ENCODE measurements at places on chromosomes 12 and 14.

GRCh38 chr12:103930787-103931735 is 851 bp downstream of the HSP90B1 start:
- DNase-seq: peak; percentile 83

DNA sequence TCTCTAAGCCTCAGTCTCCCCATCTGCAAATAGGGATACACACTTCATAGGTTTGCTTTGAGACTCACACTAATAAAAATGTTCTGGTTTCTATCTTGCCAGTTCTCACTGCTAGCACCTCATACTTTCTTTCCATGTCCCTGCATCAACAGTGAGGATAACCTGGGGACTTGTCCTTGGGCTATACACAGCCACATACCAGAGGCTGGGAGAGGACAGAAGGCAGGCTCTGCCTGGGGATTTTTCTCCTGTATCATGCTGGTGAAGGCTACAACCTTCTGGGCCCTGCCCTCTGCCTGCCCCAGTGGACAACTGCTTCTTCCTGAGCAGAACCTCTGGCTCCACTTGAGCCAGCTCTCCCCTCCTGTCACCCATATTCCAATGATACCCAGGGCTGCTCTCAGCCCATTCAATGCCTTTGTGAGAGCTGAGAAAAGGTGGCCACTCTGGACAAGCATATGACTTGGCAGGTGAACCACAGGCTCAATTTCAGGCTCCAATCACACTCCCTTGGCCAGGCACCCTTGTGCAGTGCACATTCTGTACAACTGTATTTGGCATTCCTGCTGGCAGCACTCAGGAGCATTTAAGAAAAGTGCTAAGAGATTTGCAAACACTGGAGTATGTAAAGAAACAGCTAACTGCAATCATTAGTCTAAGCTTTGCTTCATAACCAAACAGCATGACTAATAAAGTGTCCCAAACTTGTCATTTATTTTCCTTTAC is 135.8 kb upstream of the VRK1 start:
- DNase-seq: no peak

GRCh38 chr14:49516286-49516685 is 69.9 kb downstream of the RPS29 start:
- no peak for DNase-seq

DNA sequence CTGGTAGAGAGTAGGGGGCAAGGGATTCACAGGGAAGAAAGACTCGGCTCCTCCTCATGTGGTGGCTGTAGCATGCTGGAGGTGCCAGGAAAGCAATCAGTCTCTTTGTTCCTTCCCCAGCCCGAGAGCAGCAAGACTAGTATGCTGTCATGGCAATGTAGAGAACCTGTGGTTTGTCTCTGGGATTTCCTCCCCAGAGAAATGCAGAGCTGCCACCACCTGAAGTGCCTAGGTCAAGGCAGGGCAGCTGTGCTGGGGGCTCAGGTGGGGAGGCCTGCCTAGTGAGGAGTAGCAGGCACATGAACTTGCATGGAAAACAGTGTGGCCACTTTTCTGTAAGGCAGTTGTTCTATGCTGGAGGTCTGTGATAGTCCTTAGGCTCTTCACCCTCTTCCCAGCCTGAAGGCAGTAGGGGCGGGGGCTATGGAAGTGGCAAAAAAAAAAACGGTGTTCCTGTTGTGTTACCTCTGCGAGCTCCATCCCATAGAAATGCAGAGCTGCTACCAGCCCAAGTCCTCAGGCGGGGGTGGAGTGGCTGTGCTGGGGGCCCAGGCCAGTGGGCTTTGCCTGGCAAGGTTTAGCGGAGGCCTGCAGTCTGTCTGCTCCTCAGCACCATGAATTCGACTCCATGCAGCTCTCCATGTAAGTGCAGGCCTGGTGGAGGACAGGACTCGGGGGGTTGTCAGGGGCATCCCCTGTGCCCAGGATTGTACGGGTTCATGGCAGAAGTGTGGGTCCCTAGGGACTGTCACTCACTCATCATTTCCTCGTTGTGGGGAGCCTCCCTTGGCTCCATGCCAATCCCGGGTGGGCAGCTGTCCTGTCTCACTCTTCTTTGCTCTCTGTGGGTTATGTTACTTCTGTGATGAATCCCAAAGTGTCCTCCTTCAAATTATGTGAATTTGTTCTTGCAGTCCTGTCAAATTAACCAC is 4.1 kb upstream of the CLEC4D start:
- no peak for DNase-seq

- DNase-seq: no peak
Observed at GRCh38 chr14:97760050-97760449, 962.9 kb downstream of the VRK1 start.

DNA sequence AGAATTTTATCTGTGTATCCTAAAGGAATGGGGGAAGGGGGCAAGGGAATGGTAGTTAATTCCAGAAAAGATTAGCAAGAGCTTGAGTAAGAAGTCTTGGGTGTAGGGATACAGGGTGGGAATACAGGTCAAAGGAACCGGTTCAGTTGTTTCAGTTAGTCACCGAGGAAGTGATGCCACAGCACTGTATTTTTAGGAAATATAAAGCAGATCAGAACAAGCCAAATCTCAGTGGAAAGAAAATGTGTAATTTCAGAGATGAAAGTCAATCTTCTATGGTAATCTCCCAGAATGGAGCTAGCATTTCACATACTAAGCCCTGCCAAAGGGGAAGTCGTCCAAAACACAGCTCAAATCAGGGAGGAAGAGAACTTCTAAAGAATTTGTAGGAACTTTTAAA is 4.7 kb upstream of the TUBA1C start:
- DNase-seq: no peak

GRCh38 chr12:127169321-127170181 is 1097.4 kb upstream of the TMEM132C start:
- no peak for DNase-seq

DNA sequence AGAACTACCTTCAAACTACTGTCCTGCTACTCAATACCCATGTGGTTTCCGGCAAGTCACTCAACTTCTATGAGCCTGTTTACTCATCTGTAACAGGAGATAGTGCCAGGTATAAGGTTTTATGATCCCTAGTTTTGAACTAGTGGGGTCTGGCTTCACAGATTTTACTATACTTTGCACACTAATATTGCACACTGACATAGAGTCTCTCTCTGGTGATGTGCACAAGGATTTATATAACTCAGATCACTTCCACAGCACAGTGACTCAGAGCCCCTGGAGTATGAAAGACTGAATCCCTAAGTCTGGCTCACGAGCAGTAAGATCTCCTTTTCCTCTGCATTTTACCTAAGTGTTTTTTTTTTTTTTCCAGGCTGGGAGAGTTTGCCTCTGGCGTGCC is 69.7 kb upstream of the SLC38A2 start:
- DNase-seq: no peak

DNA sequence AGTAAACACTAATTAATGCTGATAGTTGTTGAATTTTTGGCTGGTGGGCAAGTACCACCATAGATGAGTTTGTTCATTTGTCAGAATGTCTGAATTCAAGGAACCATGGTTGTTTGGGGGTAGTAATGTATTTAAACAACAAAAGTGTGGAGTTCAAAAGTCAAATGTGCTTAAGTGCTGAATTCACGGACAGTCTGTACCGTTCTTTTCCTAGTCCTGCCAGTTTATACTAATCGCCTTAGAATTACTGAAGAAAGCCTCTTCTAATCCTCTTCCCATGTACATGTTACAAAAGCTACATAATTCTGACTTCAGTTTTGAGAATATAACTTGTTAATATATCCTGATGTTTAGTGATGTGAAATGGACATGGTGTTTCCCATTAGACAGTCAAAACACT is 2.7 kb downstream of the NAA25 start:
- no peak for DNase-seq

GRCh38 chr12:53123578-53124351 is 20.5 kb downstream of the SOAT2 start:
- DNase-seq: no peak

DNA sequence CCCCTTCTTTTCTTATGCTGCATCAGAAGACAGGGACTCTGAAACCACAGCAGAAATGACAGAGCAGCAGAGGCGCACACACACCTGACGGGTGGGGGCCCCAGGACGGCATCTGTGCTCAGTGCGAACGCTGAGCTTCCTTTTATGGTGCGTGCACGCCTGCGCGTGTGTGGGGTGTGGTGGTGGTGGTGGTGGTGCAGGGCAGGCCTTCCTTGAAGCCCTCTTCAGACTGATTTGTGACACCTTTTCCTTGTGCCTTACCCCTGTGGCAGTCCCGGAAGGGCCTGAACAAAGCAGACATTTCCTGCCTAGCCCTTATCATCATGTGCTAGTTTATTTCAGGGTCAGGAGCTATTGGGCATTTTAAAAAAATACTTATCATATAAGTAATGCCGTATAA is 75.7 kb downstream of the TSPAN9 start:
- peak; percentile 58 for DNase-seq

GRCh38 chr14:96554315-96554910 is 52.2 kb downstream of the PAPOLA start:
- DNase-seq: no peak

- DNase-seq: no peak
Observed at GRCh38 chr12:3071107-3071506, 6.1 kb upstream of the TSPAN9 start.

DNA sequence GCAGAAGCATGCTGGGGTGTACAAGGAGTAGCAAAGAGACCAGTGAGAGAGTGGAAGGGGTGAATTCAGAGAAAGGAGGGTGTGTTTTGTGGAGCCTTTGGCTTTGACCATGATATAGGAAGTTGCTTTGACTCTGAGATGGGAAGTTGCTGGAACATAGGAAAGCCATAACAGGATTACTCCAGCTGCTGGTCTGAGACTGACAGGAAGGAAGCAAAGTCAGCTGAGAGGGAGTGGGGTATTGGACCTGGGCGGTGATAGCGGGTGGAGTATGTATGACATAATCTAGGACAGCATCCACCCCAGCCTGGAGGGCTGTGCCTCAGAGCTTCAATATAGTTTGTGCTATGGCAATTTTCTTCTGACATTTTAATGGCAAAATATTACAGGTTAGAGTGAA is 324.4 kb downstream of the PDZRN4 start:
- DNase-seq: no peak

DNA sequence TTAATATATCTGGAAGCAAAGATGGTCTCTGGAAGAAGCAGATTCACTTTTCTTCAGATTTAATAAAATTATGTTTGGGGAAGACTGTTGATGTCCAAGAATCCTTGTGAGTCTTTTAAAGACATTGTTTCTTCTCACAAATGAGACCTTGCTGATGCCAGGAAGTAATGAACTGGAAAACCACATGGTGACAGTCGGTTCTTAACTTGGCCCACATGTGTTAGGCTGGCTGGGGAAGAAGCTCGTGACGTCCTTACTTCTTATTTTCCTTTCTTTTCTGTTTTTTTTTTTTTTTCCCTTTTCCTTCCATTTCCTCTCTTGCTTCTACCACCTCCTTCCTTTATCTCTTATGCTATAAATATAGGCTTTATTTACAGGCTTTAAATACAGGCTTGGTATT is 950.2 kb downstream of the BCL11B start:
- no peak for DNase-seq

DNA sequence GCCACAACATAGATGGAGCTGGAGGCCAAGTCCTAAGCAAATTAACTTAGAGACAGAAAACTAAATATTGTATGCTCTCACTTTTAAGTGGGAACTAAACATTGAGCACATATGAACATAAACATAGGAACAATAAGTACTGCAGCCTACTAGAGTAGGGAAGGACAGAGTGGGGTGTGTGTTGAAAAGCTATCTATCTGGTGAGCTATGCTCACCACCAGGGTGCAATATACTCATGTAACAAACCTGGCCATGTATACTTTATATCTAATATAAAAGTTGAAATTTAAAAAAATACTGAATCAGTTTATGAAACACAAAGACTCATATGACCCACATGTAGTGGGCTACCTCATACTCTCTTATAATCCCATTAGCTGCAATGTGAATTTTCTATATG is 1305.0 kb downstream of the LRFN5 start:
- DNase-seq: no peak

Data from right lobe of liver (tissue), 6 donors.